ENCODE measurements at places on chromosomes 3 and 15.

- no peak for DNase-seq
Observed at GRCh38 chr15:88905576-88905975, 7.6 kb downstream of the MFGE8 start.

DNA sequence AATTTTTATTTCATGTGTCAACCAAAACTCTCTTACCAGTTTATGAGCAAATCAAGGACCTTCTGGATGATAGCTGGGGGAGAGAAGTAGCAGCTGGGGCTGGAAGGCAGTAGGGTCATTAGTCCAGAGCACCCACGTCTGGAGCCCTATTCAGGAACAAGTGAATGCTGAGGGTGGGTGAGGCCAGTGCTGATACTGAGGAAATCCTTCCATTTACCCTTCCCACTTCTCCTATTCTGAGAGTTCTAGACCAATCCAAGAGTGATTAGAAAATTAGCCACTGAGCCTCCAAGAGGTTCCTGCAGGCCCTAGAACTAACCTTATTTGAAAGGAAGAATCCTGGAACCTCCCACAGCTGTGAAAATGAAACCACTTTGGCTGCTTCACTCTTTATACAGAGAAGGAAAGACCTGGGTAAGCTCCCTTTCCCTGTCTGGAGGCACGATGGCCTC lies 46.2 kb upstream of the VILL start:
- DNase-seq: no peak

GRCh38 chr3:106399761-106400160 lies 530.9 kb upstream of the CBLB start:
- DNase-seq: no peak

DNA sequence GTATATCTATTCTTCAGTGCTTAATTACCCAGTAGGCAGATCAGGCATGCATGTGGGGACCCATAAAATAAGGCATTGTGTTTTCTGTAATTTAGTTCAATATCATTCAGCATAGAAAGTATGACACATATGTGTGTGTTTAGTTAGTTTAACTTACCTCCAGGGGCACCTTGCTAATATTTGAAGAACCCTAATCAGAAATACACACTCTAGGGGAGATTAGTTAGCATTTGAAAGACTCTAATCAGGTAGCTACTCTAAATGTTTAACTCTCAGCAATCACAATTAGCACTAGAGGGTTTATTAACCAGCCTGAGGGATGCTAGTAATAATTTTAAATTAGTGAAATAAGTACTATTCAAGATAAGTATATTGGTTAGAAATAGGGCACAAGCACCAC lies 104.5 kb downstream of the ECT2 start:
- DNase-seq: no peak

- DNase-seq: no peak
Observed at GRCh38 chr3:7696320-7696719, 805.3 kb upstream of the LMCD1 start.

DNA sequence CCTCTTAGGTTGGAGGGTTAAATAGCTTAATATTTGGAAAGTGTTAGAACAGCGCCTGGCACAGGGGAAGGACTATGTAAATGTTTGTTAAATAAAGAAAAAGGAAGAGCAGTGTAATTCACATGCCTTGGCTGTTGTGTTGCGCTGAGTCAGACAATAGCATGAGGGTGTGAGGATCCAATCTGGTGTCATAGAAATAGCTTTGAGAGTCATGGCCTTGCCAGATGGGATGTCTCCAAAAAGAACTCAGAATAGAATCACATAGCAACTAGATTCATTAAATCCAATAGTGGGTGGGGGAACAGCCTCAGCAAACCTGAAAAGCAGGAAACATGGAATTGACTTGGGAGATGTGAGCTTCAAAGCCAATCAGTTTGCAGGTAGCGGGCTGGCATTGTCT lies 3.9 kb upstream of the RBSN start:
- DNase-seq: no peak

DNA sequence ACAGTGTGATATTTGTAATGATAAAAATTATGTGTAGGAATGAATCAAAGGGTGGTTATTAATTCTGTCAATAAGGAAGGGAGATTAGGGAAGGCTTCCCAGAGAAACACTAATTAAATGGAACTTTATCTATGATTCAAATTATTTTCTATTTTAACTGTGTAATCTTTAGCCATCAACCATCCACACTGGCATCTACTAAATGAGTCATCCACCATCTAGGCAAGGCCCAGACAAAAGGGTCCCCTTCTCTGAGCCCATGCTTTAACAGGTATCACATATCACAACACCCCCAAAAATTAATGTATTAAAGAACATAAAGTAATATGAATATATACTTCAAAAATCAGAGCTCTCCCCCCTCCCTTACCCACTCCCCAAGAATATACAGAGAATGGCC lies 19.9 kb upstream of the TPM1 start:
- no peak for DNase-seq

GRCh38 chr3:169305460-169305859 lies 358.1 kb downstream of the MECOM start:
- DNase-seq: no peak

DNA sequence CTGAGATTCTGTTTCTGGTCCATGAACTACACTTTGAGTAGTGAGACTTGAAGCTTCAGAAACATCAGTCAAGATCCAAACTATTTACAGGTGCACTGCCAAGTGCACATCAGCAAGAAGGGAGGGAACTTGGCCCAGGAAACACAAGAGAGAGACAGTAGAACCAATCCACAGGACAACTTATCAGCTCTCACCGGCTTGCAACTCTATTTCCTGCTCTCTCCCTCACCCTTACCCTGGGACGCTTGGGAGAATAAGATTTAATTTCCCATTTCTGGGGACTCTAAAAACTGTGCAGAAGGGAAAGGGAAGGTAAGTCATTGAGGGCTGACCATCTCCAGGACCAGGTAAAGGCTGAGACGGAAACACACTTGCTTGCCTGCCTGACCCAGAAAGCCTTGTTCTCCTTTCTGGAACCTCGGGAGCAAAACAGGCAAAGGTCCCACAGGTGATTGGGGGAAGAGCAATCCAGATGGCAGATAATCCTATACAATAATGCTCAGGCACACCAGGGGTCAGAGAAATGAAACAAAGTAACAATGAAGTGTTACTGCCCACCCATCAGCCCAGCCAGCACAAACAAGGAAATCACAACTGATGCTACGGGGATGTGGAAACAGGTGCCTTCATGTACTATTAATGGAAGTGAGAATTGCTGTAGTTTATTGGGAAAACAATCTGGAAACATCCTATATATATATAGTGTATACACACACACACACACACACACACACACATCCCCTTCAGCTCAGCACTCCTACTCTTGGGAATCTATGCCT lies 154.4 kb downstream of the XXYLT1 start:
- no peak for DNase-seq

GRCh38 chr15:101171954-101172353 lies 79.9 kb downstream of the CHSY1 start:
- no peak for DNase-seq

DNA sequence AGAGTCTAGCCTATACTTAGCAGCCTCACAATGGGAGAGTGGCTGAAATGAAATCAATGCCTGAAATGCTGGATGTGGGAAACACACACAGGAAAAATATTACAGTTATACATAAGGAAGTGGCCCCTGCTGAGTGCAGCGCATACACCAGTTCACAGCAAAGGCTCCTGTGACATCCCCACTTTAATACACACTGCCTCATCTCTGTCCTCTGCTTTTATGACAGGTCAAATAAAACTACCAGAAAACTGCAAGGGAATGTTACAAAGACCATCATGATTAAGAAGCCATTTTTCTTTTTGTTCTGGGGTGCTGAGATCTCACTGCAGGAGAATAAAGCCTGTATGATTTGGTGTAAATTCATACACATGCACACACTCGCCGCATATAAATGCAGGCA lies 214.3 kb downstream of the ARRDC4 start:
- no peak for DNase-seq

DNA sequence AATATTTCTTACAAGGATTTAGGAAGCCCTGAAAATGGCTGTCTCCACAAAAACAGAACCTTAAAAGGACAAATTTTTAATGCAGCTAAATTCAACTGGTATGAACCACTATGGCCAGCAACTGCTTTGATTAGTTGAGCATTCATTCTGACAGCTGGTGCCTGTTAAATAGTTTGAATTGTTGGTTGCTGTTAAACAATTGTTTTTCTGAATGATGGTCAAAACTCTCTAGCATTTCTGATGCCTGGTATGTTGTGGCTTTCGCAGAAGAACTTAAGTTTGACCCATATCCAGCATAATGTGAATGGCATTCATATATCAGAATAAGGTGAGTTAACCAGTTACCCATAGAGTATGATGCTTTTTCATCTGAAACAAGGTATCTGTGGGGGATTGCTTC lies 138.4 kb downstream of the MEIS2 start:
- no peak for DNase-seq

DNA sequence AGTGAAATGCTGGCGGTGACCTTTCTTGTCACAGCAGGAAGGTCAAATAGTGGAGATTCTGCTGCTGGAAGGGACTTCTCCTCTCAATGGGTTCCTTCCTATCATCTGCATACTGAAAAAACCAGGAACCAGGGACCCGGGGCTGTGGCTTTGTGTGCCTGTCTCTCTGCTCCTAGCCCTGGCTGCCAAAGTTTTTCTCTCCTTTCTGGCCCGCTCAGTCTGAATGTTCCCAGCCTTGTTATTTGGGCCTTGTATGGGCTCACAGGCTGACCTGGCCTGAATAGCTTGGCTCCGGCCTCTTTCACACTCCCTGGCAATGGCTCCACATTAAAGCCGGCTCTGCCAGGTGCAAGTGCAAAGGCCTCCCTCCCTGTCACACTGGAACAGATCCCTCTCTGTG lies 94.7 kb downstream of the LRIG1 start:
- no peak for DNase-seq

DNA sequence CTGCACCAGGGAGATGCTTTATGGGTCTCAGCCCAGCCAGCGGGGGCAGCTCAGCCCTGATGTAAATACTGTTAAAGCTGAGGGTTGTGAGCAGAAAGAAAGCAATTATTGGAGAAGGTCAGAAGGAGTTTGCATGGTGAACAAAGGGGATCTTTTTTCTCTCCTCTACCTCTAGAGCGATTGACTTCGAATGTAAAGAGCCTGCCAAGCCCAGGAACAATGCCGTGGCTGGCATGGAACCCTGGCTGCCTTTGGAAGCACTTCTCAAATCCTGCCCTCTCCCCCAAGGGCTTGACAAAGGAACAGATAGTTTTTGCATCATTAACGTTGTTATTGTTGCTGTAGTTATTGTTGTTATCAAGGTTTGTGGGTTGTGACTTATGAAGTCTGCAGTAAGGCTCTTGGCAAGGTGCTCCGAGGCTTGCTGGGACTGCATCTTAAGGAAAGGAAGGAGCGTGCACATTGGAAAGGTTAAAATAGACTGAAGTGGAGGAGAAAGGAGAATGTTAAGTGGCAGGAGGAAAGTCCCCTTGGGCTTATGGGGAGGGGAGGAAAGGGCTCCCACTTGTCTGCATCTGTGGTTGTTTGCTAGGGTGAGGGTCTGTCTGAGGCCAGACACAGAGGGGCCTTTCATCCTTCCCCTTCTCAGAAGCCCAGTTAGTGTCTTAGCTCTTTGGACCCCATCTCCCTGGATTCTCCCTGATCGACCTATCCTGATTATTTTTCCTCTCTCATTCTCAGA lies 16.7 kb downstream of the PDIA5 start:
- no peak for DNase-seq

- DNase-seq: no peak
Observed at GRCh38 chr3:87127281-87127680, 99.8 kb upstream of the CHMP2B start.

DNA sequence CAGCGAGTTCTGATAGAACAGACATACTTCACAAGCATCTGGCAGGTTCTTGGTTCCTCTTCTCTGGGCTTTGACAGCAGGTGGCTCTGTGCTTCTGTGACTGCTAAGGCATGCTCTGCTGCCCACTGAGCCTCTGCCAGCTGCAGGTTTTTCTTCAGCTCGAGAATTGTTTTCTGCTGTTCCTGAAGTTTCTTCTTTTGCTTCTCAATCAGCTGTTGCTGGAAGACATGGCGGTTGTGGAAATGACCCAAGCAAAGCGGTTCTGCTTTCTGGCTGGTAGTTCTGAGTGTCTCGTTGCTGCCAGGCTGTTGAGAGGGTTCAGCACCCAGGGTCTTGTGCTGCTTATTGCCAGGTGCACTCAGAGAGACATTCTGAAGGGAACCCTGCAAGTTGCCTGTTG lies 50.8 kb downstream of the CCDC191 start:
- no peak for DNase-seq

- peak; percentile 70 for DNase-seq
Observed at GRCh38 chr3:43181202-43181821, 75.4 kb upstream of the POMGNT2 start.

DNA sequence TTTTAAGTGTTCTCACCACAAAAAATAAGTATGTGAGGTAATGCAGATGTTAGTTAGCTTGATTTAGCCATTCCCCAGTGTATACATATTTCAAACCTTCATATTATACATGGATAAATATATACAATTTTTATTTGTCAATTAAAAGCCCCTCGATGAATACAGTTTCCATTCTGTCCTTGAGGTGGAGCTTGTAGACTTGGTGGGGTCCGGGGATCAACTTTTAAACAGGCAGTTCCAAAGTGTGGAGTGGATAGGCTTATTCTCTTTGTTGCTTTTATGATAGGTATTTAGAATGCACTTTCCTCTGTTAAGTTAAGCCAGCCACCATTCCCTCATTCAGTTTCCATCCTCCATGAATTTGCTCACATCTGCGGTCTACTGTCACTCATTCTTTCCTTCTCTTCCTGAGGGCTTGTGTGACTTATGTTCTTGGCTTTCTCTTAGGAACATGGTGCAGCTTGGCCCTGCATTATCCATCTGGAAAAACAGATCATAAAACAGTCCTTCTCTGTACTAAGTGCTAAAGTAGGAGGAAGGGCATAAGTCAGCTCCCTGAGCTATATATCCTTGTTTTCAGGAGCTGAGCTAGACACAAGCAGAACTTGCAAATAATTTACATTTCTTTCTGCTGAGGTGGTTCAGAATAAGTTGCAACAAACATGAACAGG lies 149.1 kb downstream of the NFKBIZ start:
- DNase-seq: no peak

GRCh38 chr15:63822580-63822979 lies 11.2 kb downstream of the HERC1 start:
- no peak for DNase-seq

- DNase-seq: no peak
Observed at GRCh38 chr3:129409541-129409940, 18.9 kb downstream of the EFCAB12 start.

DNA sequence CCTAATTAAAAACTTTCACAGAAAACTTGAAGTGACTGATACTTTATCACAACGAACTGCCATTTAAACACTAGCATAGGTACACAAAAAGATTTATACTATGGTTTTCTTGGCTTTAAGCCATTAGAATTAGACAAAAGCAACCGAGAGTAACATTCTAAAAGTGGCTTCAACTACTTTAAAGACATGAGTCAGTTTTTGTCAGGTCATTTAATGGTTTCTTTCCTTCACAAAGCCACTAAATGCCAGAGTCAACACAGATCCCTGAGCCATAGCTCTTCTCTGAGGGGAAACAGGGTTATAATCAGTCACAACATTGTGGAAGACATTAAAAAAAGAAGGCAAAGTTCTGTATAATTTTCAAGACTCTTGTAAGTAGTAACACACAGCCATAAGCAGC lies 54.6 kb downstream of the CAPN3 start:
- no peak for DNase-seq

Measured in activated T-cell treated with anti-CD3 and anti-CD28 coated beads, Interleukin-2, amount 50 U/mL, for 72 hours (primary cell).